HAP-1 (cell line): ENCODE measurements at places on chromosomes 1 and 21.

DNA sequence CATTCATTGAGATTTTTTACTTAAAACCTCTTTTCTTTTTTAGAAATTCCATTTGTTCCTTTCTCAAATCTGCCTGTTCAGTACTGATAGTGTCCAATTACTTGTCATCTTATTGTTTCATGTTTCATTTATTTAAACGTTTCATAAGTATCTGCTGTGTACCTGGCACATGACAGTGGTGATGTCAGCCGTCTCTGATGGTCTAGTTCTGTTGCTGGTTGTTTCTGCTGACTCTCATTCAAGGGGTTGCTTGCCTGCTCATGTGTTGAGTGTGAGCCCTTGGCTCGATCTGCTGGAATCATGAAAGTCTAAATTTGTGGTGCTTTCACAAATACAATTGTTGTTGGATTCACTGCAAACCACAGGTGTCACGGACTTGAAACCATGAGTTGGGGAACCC is 25.5 kb upstream of the C2CD2 start:
- no peak for DNase-seq

DNA sequence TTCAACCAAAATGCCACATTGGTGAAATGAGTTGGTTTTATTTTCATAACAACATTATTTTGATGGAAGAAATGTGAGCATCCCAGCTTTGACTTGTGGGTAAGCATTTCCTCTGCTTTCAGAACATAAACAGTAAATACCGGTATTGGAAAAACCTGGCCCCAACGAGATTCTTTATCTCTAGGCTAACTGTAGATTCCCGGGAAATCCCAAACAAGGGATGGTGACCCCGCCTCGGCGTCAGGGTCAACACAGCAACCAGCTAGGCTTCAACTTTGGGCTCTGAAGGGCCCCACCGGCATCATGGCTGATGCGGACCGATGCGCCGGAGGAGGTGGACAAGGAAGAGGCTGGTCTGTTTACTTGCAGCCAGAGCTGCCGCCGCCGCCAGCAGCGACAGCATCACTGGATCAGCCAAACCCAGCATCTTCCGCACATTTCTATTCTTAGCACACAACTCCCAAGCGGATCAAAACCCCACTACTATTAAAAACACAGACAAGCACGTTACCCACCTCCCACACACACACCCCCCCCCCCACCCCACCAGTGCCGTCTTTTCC is 1.1 kb downstream of the AKT3 start:
- peak; percentile 67 for DNase-seq

DNA sequence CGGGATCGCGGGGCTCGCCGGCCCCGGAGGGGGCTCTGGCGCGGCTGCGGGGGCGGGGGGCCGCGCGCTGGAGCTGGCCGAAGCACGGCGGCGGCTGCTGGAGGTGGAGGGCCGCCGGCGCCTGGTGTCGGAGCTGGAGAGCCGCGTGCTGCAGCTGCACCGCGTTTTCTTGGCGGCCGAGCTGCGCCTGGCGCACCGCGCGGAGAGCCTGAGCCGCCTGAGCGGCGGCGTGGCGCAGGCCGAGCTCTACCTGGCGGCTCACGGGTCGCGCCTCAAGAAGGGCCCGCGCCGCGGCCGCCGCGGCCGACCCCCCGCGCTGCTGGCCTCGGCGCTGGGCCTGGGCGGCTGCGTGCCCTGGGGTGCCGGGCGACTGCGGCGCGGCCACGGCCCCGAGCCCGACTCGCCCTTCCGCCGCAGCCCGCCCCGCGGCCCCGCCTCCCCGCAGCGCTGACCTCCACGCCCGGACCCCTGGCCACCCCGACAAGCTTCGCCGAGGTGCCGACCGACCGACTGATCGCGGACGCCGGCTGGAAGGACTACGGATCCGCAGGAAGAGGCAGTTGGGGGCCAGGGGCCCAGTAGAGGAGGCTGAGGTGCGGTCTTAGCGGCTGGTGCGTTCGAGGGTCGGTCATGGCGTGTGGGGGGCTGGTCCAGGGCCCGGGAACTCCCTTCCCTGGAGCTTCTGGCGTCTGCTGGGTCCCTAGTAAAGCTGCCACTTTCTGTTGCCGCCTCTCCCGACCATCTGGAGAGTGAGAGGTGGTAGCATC is 711 bp downstream of the TRNP1 start:
- no peak for DNase-seq

- no peak for DNase-seq
Observed at GRCh38 chr1:183303901-183304300, 114.3 kb downstream of the NMNAT2 start.

DNA sequence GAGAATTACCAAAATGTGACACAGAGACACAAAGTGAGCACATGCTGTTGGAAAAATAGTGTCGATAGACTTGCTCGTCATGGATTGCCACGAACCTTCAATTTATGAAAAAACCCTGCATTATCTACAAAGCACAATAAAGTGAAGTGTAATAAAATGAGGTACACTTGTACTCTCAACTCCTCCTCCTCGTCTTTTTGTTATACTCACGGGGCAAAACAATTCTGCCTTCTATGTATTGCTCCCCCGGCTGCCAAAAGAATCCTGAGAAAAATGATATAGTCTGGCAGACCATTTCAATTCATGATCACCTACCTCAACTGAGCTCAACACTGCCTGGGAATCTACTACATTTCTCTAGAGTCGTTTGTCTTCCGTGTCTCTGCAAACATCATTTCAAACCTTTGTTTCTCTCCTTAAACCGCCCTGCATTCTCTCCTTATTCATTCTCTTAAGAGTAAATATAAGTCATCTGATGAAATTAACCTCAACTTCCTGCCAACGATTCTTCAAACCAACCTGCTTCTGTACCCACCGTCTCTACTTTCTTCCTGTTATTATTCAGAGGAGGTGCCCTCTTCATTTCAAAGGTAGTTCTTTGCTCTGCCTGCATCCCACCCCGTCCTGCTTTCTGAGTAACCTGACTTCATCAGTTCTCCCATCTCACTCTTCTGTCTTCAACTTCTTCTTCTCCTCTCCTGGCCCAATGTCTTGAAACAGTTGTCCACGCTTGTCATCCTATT is 12.9 kb upstream of the IL19 start:
- no peak for DNase-seq

DNA sequence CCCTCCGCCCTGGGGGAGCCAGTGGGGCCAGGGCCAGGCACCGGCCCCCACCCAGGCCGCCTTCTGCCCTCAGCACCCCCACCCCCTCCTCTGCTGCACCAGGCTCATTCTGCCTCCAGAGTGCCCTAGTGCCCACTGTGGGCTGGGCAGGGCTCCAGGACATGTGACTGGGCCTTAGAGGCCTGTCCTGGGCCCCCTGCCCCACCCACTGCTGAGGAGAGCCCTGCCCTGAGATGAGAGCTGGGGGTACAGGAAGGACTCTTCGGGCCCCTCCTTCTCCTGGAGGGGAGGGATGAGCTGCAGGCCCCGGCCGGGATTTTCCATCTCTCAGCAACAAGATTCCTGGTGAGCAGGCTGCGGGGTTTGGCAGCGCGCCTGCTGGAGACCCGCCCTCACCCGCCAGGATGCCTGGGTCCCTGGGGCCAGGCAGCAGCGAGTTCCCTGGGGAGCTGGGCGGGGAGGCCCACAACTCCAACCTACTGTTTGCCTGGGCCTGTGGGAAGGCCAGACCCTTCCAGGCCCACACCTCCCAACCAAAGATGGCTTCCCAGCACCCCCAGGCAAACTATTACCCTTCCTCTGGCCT is 14.0 kb downstream of the AHDC1 start:
- DNase-seq: peak; percentile 59

DNA sequence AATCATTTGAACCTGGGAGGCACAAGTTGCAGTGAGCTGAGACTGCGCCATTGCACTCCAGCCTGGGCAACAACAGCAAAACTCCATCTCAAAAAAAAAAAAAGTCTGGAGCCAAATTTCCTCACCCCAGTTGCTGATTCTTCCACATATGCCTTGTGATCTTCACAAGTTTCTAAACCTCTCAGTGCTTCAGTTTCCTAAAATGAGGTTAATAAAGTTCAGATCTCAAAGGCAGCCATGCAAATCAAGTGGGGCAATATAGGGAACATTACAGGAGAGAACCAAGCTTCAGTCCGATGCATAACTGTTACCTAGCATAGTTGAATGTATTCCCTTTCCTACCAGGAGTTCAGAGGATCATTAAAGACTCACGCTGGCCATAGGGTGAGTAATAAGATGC is 4.8 kb downstream of the ITLN1 start:
- no peak for DNase-seq

- DNase-seq: no peak
Observed at GRCh38 chr1:52182874-52183400, 41.0 kb downstream of the ZFYVE9 start.

- no peak for DNase-seq
Observed at GRCh38 chr1:15424146-15424667, 14.0 kb upstream of the CTRC start.

GRCh38 chr1:96634883-96635282 is 86.7 kb upstream of the PTBP2 start:
- peak; percentile 14 for DNase-seq

GRCh38 chr1:229637746-229638145 is 11.7 kb downstream of the URB2 start:
- no peak for DNase-seq

DNA sequence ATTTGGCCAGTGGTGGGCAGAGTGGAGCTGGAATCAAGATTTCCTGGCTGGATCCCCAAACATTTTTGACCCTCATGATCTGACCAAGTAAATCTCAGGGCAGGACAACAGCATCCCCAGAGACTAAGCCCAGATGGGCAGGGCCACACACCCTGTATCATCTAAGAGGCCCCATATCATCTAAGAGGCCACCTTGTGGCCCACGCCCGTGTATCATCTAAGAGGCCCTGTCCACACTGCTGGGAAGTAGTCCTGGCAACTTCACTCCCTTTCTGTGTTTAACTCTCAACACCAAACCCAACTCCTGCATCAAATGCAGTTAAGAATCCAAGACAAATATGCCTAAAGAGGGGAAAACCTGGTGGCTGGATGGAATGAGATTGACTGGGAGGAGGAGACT is 81.6 kb upstream of the SSX2IP start:
- DNase-seq: no peak

- no peak for DNase-seq
Observed at GRCh38 chr21:34687745-34688144, 19.0 kb downstream of the CLIC6 start.

- no peak for DNase-seq
Observed at GRCh38 chr21:26117324-26117971, 53.1 kb downstream of the APP start.

GRCh38 chr1:154406572-154406879 is 1.4 kb downstream of the IL6R start:
- no peak for DNase-seq

- no peak for DNase-seq
Observed at GRCh38 chr1:32703479-32704291, 1.1 kb upstream of the SYNC start.

- DNase-seq: no peak
Observed at GRCh38 chr1:26828411-26828991, 2.0 kb downstream of the ZDHHC18 start.

- DNase-seq: no peak
Observed at GRCh38 chr1:213720032-213720431, 267.7 kb upstream of the PROX1 start.

DNA sequence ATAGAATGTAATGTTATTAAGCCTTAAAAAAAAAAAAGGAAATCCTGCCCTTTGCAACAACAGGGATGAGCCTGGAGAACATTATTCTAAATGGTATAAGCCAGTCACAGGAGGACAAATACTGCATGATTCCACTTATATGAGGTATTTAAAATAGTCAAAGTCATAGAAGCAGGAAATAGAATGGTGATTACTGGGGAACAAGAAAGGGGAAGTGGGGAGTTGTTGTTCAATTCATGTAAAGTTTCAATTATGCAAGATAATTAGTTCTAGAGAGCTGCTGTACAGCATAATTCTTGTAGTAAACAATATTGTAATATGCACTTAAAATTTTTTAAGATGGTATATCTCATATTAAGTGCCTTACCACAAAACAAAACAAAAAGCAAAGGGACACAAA is 13.2 kb downstream of the FCER1A start:
- DNase-seq: no peak

DNA sequence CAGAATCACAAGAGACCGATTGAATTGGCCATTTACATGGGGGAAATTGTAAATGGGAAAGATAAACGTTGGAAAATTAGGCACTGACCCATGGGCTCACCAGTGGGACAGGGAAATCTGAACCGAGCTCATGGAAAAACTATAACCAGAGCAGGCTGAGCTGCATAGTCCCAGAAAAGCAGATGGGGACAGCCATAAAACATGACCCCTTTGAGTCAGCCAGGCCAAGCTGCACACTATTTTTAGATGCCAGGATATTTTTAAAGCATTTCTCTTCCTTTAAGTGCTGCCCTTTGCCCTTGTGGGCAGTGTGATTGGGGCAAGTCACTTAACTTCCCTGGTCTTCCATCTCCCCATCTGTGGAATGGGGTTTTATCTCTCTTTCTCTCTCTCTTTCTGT is 184.1 kb downstream of the FOXD2 start:
- no peak for DNase-seq

DNA sequence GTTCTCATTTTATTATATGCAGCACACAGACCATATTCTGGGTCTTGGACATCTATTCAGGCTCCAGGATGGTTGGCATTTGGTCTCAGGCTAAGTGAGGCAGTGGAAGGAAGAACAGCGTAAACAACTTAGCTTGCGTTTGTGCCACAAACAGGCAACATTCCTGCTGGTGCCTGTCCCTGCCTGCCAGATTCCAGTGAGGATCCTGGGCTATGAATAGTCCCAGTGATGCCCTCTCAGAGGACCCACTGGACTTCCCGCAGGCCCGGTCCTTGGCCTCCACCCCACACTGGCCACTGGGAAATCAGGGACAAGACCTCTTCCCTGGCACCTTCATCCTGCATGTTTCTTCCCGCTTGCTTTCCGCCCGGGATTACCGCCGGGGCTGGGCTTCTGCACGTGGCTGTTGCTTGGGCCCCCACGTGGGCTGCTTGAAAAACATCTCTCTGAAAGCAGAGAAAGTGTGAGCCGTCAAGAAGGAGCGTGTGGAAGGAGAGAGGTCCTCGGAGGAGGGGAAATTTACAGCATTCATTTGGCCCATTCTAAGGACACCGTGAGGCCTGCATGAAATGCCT is 145.1 kb upstream of the WNT4 start:
- no peak for DNase-seq

GRCh38 chr1:231643071-231643934 is 16.7 kb downstream of the DISC1 start:
- DNase-seq: no peak

GRCh38 chr1:167145965-167146364 is 52.1 kb downstream of the STYXL2 start:
- no peak for DNase-seq

DNA sequence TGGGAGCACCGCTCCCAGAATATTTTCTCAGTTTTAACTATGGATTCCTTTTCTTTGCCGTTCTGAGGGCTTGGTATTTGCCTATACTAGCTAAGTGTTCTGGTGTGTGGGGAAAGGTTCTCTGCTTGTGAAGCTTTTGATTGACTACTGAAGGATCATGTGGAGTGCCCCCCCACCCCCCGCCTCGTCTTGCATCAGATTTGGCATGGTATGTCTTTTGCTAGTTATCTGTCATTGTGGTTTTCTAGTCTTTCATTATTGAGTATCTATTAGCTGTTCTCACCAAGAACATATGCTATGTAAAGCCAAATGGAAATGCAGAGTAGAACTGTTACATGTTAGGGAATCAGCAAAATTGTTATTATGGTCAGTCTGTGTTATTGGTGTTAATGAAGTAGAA is 58.3 kb downstream of the MACF1 start:
- no peak for DNase-seq

- DNase-seq: no peak
Observed at GRCh38 chr1:7721940-7722669, 49.0 kb upstream of the VAMP3 start.
